ENCODE measurements at places on chromosomes 2 and 18.

GRCh38 chr18:8328126-8328525, 281.1 kb upstream of the RAB12 start:
- no peak for DNase-seq

- DNase-seq, result no peak
These were observed 102.2 kb upstream of the ASB18 start for GRCh38 chr2:236366397-236366796.

- peak; percentile 30 for DNase-seq
These were observed 24.5 kb downstream of the DYNC2LI1 start for GRCh38 chr2:43798300-43798699.

GRCh38 chr18:41594582-41594981, 360.5 kb upstream of the PIK3C3 start:
- DNase-seq, result no peak

DNA sequence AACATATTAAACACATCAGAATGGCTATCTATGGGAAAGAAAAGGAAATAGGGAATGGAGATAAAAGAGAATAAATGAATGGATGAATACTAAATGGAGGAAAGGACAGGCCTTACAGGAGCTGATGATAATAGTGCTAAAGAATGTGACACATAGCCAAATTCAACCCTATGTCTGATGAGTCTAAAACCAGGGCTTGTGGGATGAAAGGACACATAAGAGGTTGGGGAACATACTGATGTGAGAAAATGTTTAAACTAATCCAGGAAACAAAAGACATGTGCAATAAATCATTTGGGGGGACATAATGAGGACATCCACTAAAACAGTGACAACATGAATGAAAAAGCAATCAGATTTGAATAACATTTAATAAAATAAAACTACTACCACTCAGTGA, 120.0 kb downstream of the DYM start:
- no peak for DNase-seq

DNA sequence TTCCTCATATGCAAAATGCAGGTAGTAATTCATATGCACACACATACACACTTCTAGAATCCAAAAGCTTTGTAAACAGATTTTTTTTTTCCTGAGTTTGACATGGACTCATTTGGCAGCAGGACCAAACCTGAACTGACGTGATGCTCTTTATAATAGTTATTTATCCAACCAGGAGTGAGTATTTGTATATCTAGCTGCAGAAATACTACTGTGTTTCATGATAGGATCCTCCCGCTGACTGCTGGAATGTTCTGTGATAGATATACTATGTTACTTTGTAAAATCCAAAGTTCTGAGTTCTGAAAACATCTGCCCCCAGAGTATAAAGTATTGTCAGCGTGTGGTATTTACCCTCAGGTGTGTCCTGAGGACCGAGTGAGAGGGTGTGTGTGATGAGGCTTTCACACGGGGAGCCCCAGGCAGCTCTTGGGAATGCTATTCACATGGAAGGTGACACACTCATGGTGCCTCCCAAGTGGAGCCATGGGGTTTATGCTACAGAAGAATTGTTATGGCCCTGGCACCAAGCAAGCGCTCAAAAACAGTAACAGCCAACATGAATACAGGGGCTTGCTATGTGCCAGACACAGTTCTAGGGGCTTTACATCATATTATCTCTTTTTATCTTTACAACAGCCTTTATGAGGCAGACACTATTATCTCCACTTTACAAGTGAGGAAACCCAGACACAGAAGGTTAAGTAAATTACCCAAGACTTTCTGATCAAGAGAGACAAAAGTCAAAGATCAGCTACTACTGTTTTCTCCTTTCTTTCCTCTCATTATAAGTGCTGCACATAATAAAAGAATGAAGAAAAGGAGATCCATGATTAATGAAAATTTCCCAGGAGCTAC, 16.7 kb upstream of the TXNDC2 start:
- DNase-seq, result no peak

DNA sequence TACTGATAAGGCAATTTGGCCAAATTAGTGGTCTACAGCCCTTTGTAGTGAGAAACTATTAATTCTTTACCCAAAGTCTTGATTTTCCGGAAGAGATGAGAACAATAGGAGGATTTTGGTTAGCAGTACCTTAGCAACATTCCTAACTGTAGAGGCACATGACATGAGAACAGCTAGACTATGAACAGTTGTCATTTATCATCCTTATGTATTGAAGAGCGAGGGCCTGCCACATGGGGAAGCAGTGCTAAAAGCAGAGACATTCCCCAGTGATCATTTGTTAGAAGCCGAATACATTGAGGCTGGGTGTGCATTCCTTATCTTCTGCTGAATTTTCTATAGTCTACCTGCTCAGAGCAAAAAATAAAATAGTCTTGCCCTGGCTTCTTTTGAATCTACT, 65.2 kb downstream of the RBBP8 start:
- DNase-seq, result no peak

- DNase-seq, result no peak
These were observed 32.4 kb downstream of the INPP4A start for GRCh38 chr2:98477036-98477435.

DNA sequence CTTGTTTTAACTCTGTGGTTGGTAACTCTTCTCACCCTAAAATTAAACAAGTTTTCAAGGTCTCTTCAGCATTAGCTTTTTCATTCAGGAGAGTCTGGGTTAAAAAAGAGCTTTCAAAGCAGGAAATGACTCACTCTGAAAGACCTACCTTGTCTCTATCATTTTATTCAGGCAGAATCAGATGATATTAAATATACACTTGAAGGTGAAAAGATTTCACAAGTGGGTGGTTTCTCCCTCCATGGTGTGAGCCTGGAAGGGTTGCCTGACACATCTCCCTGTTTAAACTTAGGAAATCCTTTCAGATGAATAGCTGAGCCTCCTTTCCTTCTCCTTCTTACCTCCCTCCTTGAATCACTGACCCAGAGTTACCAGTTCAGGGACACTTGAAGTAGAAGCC, 1402.0 kb upstream of the PIK3C3 start:
- no peak for DNase-seq

- no peak for DNase-seq
These were observed 259.4 kb upstream of the SKOR2 start for GRCh38 chr18:47510831-47511230.

DNA sequence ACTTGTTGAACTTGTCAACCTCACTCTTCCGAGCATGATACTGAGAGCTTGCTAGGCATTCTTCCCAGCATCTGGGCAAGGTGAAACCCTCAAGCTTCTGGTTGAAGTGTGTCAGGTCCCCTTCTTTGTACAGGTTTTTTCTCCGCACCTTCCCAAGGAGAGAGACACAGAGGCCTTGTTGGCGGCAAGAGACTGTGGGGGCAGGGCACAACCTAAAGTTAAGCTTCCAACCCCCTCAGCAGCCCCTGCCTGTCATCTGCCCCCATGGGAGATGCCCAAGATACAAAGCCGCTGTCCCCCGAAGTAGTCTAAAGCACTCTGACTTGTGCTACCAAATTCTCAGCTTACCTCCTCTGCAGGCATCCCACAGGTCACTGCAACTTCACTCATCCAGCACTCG, 64.9 kb downstream of the XDH start:
- DNase-seq, result no peak

DNA sequence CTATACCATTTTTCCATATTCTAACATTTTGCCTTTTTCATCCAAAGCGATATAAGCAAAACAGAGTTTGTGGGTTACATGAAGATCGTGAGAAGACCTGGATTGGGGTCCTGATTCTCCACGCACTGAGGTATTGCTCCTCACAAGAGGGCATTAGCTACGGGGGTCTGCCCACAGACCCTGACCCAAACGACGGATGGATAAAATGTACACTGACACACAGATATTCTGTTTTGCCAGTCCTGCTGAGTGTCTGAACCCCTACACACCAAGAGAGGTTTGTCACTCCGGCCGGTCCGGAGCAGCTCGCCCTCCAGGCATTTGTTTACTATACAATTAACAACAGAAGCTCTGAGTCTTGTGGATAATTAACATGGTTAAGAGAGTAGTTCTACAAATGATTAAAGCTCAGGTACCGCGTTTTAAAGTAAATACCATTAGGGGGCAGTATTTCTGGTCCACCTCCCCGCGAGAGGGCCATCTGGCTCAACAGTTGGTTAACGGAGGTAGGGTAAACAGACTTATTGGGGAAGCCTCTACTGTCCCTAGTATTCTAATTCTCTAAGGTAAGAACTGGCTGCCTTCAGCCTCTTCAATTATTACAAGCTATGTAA, 28.4 kb downstream of the SCYGR8 start:
- no peak for DNase-seq

DNA sequence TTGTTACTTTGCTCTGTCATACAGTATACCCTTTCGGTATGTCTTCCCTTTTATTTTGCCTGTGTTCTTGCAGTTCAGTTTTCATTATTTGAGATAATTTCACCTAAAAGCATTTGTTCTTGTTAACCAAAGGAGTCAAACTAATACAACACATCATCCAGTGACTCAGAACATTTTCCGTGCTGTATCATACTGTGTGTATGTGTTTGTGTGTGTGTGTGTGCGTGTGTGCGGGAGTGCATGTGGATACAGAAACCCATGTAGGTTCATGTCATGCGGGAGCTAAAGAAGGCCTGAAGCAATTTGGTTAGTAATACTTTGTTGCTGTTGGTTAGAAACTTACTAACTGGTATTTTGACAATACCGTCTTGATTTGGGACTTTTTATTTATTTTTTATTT, 60.0 kb downstream of the CEP192 start:
- DNase-seq, result no peak

DNA sequence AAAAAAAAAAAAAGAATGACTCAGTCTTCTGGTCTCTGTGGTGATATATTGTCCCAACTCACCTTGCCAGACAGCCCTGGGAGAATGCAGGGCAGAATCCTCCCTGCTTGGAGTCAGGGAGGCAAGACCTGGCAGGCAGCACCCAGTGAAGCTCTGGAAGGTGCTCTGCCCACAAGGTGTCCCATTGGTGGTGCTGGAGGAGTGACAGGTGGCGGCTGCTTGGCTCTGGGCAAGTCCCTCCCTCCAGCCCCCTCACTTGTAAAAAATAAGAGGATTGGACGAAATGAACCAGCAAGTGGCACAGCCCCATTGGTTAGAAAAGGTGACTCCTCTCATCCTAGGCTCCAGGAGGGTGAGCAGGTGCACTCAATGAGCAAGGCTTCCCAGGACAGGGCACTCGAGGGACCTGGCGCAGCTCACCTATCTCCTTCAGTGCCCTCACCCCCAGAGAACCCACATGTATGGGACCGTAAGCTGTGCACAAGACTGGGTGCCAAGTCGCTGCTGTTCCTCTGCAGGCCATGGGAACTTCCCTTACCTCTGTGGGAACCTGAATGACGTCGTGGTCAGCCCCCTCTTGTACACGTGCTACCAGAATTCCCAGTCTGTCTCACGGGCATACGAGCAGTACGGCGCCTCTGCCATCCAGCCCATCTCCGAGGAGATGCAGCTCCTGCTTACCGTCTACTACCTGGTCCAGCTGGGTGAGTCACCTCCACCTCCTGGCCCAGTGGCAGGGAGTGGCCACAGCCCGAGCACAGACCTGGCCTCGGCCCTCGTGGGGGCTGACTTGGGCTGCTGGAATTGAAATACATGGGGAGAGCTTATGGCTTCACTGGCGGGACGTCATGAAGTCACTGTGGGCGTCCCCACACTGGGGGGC, 54.6 kb downstream of the GREB1 start:
- no peak for DNase-seq

DNA sequence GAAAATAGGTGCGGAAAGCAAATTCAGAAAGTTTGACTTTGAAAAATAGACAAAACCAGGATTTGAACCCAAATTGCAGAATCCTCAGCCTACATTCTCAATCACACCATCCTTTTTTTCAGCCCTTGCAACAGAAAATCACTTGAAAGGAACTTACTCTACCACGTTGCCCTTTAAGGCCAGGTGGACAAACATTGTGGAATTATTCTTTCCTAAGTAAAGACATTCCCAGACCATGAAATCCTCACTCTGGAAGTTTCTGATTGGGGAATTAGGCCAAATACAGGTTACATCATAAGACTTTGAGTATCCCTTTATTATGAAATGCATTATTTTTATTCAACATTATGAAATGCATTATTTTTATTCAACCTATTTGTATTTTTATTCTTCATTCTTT, 259.4 kb downstream of the RAD51AP2 start:
- DNase-seq, result no peak

- no peak for DNase-seq
These were observed 18.7 kb downstream of the CLK1 start for GRCh38 chr2:200845669-200846325.

- no peak for DNase-seq
These were observed 11.0 kb downstream of the CDH7 start for GRCh38 chr18:65761636-65762295.

DNA sequence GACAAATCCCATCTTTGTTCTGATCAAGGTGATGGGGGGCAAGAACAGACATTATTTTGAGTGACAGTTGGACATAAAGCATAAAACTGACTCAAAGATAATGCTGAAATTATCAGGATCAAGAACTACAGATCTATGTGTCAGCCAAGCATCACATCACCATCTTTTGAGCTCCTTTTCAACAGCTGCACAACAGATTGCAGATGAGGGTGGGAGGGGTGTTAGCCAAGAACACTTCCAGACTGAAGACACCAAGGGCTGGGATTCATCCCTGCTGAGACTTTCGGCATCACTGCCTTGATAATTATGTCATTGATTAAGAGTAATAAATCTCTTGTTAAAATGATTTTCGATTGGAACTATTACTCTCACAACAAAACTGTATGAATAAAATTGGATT, 191.5 kb upstream of the NETO1 start:
- no peak for DNase-seq

DNA sequence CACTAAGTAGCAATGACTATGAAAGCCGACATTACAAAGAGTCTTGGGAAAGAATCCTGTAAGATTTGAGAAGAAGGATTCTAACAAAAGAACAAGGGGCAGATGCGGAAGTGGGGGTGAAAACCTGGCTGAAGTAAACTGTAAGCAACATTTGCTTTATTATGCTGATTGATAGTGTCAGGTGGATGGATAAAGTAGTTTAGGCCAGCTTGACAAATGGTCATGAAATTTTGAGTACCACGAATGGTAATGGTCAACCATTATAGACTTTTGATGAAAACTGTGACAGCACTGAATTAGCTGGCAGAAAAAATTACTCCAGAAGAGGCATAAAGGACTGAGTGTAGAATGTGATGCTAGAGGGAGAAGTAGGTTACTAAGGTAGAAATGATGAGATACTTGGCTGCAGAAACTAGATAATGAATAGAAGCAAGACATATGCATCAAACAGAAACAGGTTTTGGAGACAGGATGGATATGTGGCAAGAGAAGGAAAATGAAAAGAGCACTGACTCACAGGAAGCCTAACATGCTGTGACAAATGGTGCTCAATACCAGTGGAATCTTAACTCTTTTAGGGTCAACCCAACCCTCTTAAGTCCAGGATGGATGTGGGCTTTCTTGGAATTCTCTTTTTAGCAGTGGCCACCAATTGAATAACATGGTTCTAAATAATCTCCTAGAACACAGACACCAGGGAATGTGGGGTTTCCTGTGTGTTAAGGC, 6.8 kb downstream of the THUMPD2 start:
- no peak for DNase-seq

GRCh38 chr2:133063775-133064174, 393.8 kb upstream of the LYPD1 start:
- DNase-seq, result no peak

Measured in D341Med (cell line).